ENCODE measurements at places on chromosomes 2 and 18. TPM values are rescaled to one million over a fixed set of nuclear protein-coding genes. Genes with fewer than 3 reads are reported as not detected.

DNA sequence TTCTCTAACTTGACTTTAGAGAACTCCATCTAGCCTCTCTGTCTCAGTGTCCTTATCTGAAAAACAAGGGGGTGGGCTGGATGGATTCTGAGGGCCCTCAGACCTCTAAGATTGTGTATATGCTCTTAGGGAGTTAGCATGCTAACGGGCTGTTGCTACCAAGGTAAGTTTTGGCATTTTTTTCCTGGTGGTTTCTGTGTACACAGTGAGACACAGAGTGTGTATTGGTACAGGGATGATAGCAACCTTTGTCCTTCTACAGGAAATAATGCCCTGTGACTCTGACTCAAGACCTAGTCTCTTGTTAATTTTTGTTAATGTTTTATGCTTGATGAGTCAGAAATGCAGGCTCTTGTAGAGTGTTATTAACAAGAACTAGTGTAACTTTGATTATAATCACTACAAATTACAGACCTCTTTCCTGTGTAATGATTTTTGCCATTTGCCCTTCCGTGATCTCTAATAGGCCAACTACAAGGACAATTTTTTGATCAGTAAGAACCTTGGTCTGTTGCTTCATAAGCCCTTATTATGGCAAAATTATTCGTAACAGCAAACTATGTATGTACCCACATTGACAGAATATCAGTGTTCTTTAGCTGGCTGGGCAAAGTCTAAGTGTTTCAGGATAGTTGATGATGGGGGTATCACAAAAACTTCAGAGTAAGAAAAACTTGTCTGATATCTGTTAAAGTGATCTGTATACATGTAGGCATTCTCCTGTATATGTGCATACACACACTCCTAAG is 89.7 kb downstream of the SPTBN1 start:
- no peak for DNase-seq

GRCh38 chr2:105924932-105925331 is 180.2 kb downstream of the NCK2 start:
- DNase-seq = no peak

Gene APOB
- 0.55 TPM for total RNA-seq

- no peak for DNase-seq
Observed at GRCh38 chr2:134639265-134639664, 79.5 kb downstream of the TMEM163 start.

DNA sequence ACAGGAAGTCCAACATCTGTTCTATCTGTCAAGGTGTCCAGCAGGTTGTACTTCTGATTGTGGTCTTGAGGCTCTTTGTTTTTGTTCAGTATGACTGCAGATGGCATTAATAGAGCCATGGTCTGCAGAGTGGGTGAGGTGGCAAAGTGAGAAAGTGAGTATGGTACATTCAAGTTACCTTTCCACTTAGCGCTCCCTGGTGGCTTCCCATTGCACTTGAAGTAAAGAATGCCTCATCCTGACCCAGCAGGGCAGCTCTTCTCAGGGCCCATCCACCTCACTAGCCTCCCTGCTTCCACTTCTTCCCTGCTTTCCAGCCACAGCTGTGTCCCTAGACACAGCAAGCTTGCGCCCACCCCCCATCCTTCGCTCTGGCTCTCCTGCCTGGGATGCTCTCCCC is 148.0 kb upstream of the ALPP start:
- peak; percentile 26 for DNase-seq

Gene ONECUT2
- total RNA-seq = not detected

Gene NEB
- 0.75 TPM for total RNA-seq

Gene DHRS9
- total RNA-seq = 20.9 TPM

Gene ATP6V1C2
- total RNA-seq = 43.0 TPM

DNA sequence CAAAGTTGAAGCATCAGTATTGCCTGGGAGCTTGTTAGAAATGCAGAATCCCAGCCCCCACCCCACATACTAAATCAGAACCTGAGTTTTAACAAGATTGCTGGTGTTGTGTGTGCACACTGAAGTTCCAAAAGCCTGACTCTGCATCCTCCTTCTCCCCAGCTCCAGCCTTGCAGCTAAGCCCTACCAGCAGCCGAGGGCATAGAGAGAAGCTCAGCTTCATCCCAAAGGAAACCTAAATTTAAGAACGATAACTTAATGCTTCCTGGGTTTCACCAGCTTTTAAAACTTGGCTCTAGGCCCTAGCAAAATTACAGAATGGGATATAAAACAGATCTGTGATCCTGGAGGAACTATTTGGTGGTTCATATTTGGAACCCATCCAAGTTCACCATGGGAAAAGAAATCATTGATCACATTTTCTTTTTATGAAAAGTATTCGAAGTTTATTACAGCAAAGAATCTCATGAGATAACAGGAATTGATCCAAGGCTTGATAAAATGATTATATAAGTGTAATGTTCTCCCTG is 11.1 kb downstream of the SMYD1 start:
- DNase-seq = no peak

DNA sequence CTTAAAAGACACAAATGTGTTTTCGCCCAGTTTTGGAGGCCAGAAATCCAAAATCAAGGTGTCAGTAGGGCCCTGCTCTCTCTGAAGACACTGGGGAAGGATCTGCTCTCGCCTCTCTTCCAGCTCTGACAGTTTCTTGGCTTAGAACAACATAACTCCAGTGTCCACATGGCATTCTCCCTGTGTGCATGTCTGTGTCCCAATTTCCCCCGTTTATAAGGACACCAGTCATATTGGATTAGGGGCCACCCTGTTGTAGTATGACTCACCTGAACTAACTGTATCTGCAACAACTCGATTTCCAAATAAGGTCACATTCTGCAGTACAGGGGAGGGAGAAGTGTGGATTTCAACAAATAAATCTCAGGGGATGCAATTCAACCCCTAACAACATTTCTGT is 263.2 kb downstream of the SS18 start:
- DNase-seq = no peak

Gene HNMT
- 51.9 TPM for total RNA-seq

Gene DUSP19
- total RNA-seq = 2.7 TPM

DNA sequence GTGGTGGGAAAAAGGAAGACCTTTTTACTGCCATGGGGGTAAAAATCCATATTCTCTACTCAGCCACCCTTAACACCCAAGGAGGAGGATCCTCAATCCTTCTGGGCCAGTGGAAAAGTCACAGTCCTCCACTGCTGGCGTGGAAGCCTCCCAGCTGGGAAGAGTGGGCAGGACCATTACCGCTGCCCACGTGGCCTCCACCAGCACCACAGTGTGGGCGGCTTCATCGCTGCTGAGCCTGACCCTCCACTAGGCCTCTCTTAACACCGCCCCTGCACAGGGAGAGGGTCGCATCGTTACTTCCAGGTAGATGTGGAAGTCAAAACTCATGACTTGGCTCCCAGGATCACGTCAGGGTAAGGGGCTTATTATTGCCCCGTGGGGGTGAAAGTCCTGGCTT is 656.5 kb downstream of the SUCLG1 start:
- DNase-seq = no peak

DNA sequence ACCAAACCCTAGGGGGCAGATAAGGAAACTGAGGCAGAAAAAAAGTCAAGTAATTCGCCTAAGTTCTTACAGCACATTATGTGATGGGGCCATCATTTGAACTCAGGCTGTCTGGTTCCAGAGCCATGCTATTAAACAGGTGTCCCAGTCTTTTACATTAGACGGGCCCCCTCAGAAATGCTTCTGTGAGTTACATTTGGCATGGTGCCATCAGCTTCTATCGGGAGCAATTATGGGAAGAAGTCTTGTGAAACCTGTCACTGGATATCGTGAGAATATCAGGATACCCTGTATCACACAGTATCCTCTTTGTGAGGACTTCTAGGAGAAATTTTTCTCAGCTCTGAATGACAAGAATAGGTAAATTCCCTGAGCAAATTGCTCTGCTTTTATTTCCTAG is 143.7 kb upstream of the NOSTRIN start:
- no peak for DNase-seq

GRCh38 chr2:143705108-143705707 is 576.0 kb downstream of the ARHGAP15 start:
- DNase-seq = no peak

GRCh38 chr18:62396967-62397366 is 71.9 kb downstream of the TNFRSF11A start:
- no peak for DNase-seq

DNA sequence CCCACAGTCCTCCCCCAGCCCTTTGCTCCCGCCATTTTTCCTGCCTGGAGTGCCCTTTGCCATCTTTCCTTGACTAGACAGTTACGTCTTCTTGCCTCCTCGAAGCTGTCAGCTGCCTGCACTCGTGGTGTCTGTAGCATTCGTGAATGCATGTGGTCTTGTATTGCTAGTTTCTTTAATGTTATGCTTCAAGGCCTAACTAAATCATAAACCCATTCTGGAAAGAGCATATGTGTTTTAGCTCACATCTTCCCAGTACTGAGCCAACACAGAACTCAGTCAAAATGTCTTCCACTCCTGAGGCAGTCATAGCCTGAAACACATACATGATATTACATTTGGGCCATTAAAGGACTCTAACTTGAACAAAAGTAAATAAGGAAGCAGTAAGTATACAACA is 35.6 kb downstream of the SPC25 start:
- DNase-seq = no peak

Gene DPP4
- total RNA-seq = 7.1 TPM

DNA sequence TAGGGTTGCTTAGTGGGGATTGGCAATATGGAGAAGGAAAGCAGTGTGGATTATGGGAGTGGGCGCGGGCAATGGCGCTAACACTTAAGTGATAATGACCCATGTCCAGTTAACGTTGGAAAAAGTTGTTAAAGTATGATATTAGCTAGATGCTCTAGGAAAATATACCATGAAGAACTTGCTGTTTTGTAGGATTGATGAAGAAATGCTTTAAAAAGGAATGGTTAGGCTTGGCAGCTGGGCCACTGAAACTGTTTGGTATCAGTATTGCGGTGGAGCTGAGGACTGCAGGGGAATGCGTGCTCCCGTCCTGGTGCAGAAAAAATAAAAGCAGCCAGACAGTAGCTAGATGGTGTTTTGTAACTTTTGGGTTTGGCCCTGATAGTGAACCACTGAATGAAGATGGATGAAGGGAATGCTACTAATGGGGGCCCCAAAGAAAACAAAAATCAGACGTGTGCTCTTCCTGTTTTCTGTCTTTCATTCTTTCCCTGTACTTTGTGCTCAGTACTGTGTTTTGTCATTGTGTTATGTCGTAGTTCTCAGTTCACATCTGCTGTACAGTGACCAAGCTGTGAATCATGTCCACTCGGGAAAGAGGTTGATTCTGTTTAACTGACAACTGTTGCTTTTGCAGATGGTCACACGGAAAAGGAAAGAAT is 999 bp downstream of the INSIG2 start:
- DNase-seq = peak; percentile 31

DNA sequence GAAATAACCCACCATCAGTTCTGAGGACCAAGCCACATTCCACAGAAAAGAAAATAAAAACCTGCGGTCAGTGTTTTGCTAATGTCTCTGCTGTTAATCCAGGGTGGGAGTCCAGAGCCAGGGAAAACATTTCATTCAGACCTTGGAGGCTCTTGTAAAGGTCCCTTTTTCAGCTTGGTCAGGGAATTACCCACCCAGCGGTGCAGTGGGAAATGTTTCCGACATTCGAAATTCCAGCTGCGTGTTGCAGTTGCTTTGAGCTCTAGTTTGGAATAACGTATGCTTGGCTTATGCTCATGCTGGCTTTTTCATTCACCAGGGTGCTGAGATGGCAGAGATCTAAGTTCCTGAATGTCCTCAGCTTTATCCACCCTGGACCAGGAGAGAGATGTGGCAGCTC is 219.1 kb downstream of the TRIB2 start:
- DNase-seq = no peak

GRCh38 chr2:102940684-102941083 is 178.9 kb downstream of the TMEM182 start:
- no peak for DNase-seq

Gene SMYD5
- 11.4 TPM for total RNA-seq

Gene TMEM198
- total RNA-seq = not detected

DNA sequence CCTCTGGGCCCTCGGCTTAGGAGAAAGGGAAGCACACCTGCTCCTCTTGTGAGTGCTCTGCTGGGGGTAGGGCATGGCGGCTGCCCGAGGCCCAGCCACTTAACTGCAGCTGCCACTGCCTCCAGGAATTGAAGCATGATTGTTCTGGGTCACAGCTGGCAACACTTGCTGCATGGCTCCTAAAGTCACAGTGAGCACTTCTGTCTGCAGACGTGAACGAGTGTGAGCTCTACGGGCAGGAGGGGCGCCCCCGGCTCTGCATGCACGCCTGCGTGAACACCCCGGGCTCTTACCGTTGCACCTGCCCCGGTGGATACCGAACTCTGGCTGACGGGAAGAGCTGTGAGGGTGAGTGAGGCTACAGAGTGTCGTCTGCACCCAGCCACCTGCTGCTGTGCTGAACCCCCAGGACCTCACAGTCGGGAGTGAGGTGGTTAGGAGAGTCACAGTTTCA is 44.4 kb downstream of the FBLN7 start:
- no peak for DNase-seq

- no peak for DNase-seq
Observed at GRCh38 chr2:45930396-45930792, 278.9 kb downstream of the PRKCE start.

DNA sequence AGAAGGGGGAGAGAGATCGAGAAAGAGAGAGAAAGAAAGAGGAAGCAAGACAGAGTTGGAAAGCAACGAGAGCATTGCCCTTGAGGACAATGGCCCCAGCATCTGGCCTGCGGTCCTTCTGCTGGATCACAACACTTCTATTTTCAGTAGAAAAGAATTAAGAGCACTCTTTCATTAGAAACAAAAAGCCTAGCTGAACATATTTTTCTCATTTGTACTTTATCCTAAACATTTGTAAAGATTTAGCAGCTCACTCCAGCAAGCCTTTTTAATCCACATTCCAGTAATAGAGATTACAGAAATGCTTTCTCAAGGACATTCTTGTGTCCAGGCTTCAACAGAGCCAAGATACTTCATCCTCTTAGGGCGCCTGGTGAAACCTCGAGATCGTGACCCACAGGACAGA is 31.6 kb upstream of the AFF3 start:
- DNase-seq = no peak

Gene UGT1A5
- total RNA-seq = 3.2 TPM

Gene WNT6
- total RNA-seq = 1.7 TPM

Data from transverse colon (tissue), 4 donors.